ENCODE measurements at places on chromosomes 2 and 18.

DNA sequence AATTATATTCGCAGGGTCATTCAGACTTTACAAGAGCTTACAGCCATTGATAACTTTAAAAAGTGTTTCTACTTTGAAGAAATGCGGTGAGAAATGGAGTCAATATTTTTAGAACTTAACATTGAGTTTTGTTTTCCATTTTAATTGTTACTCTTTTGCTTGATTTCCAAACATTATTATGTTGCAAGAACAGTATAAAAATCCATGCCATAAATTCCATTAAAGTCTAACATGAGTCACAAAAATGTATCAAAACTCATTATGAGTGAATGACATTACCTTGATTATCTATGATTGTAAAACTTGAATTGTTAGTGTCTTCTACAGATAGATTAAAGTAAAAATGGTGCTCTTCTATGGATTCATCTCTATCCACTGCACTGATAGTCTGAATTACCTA, 92.6 kb downstream of the CDH19 start:
- no peak for DNase-seq

GRCh38 chr2:197322724-197323720, 12.4 kb upstream of the ANKRD44 start:
- DNase-seq: no peak

- DNase-seq: no peak
Measured at GRCh38 chr18:12726774-12727550, 24.1 kb downstream of the PSMG2 start.

GRCh38 chr2:225415341-225415740, 15.8 kb downstream of the NYAP2 start:
- no peak for DNase-seq

DNA sequence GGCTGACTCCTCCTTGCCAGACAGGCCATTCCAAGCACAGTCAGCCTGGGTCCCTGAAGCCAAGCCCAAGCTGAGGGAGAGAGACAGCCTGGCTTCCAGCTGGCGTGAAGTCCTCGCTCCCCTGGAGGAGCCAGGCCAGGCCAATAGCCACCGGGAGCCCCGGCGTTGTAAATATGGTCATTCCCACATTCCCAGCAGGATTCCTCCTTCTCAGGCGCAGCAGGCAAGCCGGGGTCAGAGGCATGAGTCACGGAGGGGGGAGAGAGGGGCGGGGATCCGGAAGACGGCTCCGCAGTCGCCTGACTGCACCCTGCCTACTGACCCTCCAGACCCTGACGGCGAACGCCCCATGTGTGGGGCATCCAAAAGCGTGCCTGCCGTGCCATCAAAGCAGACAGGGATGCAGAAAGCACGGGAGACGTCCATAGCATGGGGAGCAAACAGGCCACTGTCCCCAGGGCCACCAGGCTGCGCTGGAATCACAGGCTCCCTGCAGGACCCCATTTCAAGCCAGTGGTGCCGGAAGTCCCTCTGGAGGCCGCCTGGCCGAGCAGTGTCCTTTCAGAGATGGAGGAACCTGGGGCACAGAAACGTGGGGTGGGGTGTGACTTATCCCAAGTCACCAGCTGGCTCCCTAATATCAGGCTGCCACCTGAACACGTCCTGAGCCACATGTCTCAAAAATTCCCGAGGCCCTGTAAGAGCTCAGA, 48.2 kb downstream of the TWIST2 start:
- DNase-seq: peak; percentile 94

DNA sequence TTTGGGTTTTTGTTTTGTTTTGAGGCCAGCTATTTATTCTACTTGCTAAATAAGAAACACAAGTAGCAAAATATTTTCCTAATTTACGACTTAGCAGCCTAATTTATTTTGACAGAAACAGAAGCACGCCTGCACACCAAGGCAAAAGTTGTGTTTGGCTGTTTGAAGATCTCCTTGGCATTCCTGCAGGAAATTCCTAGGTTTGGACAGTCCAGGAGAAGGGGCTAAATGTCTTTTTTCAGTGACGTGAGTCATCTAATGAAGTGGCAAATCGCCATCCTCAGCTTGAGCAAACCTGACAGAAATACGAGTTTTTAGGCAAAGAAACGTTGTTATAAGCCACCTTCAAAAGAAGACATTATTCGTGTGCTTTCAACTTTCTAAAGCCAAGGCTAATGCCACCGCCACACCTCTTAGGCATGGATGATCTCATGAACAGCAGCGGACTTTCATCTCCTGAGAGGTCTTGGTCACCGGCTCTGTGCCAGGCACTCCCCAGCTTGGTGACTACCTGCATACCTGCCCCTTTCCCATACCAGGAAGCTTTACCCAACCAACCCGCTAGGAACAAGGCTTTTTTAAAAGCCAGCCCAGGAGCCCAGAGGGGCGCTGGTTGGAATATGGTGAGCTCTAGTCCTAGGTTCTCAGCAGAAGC, 30.9 kb downstream of the STK39 start:
- no peak for DNase-seq

DNA sequence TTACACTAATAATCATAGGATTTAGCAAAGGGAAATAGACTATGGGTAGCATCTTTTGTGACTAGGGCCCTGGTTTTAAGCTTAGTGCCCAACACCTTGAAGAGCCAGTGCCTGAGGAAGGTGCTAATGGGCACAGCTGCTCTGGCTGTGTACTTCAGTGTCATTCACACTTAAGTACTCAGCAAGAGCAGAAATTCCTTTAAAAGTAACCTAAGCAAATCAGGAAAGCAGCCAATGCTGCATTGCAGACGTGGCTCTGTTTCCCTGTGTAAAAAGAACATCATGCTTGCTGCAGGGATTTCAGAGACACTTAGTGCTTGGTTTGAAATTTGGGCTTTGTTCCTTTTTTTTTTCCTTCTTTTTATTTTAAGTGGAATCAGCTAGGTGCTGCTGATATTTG, 505.4 kb downstream of the SUCLG1 start:
- DNase-seq: no peak

DNA sequence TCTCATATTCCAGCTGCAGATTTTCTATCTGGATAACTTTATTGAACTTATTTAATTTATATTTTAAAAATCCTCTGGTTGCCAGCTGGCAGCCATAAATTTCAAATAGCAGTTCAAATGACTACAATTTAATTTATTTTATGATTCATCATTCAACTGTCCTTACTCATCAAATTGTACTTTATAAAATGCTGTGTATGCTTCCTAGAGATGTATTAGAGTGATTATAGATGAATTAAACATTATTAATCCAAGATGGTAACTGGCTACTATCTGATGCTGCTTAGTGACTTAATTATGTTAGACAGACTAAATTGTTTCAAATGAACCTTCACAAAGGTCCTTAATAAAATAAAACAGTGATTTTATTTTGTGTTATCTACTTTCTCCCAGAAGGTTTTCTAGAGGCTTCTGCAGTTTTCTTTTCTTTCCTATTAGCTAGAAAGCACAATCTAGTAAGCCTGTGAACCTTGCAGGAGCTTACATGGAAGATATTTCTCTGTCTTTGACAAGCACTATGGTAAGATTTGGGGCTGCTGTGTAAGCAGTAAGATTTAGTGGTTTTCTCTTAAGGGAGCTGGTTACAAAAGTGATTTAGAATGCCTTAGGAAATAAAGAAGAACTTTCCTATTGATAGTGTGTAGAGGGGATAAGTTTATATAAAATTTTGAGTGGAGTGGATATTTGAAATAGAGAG, 322.3 kb downstream of the FSIP2 start:
- DNase-seq: no peak

GRCh38 chr2:111171337-111171930, 50.7 kb downstream of the BCL2L11 start:
- DNase-seq: no peak

- DNase-seq: no peak
Measured at GRCh38 chr2:126664234-126664633, 8.3 kb downstream of the GYPC start.

GRCh38 chr18:79733986-79734770, 54.6 kb downstream of the CTDP1 start:
- no peak for DNase-seq

- DNase-seq: no peak
Measured at GRCh38 chr18:55878224-55878623, 290.2 kb upstream of the TCF4 start.

DNA sequence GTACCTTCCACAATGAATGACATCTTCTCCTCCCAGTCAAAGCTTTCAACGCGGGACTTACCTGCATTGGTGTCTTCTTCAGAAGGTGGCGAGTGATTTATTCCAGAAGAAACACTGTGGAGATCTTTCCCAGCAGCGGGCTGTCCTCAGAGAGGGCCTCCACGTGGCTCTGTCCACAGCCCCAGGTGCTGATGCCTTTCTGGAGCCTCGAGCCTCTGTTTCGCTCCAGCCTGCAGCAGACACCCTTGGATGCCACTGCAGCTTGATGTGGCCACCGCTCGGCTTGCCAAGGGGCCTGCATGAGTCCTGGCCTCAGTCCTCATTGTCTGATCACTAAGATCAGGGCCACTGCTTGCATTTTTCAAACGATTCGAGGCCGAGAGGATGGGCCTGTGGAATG, 46.6 kb upstream of the GALR1 start:
- DNase-seq: no peak

DNA sequence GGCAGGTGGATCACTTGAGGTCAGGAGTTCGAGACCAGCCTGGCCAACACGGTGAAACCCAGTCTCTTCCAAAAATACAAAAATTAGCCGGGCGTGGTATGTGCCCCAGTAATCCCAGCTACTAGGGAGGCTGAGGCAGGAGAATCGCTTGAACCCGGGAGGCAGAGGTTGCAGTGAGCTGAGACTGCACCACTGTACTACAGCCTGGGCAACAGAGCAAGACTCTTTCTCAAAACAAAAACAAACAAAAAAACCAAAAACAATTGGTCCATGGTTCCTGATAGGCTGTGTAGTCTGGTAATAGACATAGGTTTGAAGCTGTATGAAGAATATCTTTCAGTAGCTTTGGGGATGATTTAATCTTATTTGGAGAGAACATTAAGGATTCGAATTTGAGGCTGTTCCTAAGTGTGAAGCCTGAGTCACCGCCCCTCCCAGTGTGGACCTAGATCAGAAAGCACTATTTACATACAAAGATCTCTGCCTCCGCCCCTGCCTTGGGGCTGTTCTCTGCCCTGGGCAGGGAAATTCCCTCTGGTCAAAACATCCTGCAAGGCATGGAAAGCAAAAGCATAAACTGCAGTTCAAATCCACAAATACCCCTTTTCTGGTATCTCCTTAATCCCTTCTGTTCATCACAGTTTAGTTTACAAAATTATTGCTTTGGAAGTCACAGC, 52.8 kb upstream of the PMAIP1 start:
- peak; percentile 30 for DNase-seq

GRCh38 chr2:222280795-222281194, 18.0 kb downstream of the PAX3 start:
- DNase-seq: no peak

DNA sequence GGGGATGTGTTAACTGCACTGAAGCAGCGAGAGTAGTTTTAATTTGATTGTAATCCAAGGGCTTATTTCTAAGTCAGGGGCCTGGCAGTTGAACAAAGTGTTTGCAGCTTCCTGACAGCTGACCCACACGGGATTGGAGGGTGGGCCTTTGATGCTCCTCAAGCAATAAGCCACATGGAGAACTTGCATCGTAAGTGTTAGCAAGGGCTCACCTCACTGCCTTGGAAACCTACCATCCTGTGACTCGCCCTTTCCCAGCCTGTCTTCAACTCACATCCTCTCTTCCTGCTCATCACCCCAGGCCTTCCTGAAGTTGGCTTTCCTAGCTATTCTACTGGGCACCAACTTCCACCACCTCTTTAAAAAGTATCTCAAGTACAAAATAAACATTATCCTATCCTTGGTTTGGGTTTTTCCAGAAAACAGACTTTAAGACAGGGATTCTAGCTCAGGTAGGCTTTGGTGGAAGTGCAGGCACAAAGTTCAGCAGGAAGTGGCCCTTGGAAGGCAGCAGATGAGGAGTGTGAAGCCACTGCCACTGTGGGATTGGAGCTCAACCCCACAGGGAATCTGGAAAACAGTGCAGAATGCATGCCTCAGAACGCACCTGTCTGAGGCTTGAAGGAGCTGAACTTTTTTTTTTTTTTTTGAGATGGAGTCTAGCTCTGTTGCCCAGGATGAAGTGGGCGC, 31.6 kb downstream of the B3GNT2 start:
- DNase-seq: no peak

DNA sequence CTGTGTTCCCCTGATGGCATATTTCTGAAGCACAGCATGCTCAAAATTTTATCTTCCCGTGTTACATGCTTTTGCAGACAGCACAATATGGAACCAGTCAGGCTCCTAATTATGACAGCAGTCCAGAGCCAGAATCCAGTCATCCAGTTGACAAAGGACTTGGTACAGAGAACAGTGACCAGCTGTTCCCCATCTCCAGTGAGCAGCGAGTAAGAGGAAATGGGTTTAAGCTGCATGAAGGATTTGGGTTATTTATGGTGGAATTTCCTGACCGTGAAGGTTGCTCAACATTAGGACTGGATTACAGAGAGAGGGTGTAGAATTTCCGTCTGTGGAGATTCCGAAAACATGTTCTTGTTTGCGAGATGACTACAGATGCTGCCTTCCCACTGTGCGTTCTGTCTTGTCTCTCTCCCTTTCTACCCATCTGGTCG, 24.4 kb downstream of the SGPP2 start:
- peak; percentile 59 for DNase-seq

DNA sequence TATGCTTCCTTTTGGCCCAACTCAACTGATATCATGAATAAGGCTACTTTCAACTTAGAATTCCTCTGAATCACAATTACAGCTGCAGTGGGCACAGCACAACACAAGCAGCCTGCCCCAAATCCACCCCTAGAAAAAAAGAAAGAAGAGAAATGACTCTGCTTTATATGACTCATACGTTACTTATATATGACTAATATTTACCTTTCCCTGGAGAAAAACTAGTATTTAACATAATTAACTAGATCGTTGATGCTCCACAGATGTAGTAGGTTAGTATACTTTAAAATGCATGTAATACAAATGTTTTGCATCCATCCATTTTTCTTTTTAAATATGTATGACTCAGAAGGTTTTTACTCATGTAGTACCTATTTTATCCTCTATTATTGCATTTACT, 133.3 kb upstream of the UNC80 start:
- DNase-seq: no peak

GRCh38 chr2:161580426-161580825, 43.8 kb upstream of the SLC4A10 start:
- DNase-seq: no peak

DNA sequence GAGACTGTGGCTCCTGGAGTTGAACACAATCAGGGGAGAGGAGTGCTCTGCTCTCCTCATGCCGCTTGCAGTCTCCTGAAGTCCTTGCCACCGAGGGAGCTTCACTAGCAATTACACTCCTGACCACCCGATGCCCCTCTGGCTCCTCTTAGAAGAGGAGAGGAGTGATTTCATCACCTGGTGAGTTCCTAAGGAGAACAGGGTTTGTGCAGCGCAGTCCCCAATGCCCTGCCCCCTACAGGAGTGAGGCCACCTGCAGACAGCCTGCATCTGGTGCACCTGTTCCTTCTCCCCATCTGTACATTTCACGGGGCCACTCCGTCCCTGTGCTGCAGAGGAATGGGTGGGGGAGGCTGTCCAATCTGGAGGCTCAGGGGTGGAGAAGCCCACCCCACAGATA, 267.2 kb downstream of the HRH4 start:
- DNase-seq: no peak

Measured in BJ (cell line).